ENCODE measurements at places on chromosomes 6 and 20.

DNA sequence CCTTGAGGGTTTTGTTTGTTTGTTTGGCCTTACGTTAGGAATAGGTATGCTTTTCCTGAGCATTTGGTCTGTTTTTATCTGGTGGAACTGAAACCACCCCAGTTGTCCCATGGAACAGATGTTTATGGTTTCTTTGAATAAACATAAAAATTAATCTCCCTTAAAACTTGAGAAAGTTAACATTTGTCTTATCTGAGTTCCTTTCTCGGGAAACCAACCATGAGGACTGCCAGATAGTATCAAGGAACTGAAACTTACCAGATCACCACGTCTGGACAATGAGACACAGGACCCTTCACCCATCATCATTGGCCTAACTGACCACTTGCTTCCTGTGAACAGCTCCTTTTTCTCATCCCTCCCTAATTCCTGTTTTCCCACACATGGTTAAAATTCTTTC, 15.3 kb upstream of the HECA start:
- no peak for DNase-seq
- no peak overlapping the region for H3K27ac ChIP-seq
- no peaks in the 10 kb centered on the region for H3K4me1 ChIP-seq
- H3K36me3 ChIP-seq = no peaks in the 10 kb centered on the region
- no peaks in the 10 kb centered on the region for H3K27me3 ChIP-seq
- no peak overlapping the region for H3K4me3 ChIP-seq

DNA sequence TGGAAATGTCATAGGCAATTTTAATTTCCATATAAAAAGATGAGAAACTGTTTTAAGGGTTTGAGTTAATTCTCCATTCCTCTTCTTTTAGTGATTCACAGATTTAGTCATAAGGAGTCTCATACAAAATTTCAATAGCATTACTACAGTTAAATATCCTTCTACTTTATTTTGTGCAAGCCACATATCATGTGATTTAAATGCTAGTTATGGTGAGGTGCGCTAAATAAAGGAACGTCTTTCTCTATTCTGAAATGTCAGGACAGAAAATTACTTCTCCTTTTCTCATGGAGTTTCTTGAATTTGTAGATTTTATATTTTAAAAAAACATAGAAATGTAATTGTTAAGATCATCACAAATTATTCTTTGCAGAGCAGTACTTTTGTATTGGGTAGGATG, 50.0 kb upstream of the SUPT3H start:
- no peak overlapping the region for H3K4me3 ChIP-seq
- no peaks in the 10 kb centered on the region for H3K36me3 ChIP-seq
- H3K4me1 ChIP-seq = peaks cover 38% of the 10 kb centered on the region
- no peak overlapping the region for H3K27ac ChIP-seq
- no peaks in the 10 kb centered on the region for H3K27me3 ChIP-seq

DNA sequence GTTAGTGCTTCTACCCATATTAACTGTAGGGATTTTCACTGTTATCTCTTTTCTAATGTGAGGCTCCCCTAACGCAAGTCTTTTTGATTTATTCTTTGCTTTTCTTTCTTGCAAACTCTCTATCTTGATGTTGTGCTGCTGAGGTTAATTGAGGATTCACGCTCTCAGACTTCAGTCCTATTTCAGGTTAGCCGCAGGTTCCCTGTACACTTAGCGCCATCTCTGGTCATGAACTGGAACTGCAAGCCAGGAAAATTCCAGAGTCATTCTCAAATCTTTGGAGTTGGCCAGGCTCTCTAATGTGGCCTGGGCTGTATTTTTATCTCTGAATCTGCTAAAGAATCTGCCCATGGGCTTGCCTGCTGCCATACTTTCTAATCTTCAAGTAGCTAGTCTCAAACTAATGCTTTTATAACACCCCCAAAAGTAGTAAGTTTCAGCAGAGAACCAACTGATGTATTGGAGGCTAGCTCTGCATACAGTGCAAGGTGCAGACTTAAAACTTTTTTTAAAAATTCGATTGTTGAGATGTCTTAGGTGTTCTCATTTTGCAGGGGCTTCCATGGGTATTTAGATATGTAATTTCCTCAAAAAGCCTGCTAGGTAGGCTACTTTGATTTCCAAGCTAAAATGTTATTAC, 91.1 kb upstream of the OPRM1 start:
- no peak overlapping the region for H3K27ac ChIP-seq
- H3K36me3 ChIP-seq = no peaks in the 10 kb centered on the region
- DNase-seq = no peak
- no peak overlapping the region for H3K4me3 ChIP-seq
- H3K4me1 ChIP-seq = no peaks in the 10 kb centered on the region

DNA sequence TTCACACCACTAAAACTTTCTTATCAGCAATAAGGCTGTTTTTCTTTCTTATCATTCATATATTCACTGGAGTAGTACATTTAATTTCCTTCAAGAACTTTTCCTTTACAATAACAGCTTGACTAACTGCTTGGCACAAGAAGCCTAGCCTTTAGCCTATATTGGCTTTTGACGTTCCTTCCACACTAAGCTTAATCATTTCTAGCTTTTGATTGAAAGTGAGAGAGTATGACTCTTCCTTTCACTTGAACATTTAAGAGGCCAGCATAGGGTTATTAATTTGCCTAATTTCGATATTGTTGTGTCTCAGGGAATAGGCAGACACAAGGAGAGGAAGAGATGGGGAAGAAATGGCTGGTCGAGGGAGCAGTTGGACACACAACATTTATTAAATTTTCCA, 23.6 kb downstream of the THEMIS start:
- H3K27me3 ChIP-seq = no peaks in the 10 kb centered on the region
- no peak for DNase-seq
- no peak overlapping the region for H3K4me3 ChIP-seq
- H3K36me3 ChIP-seq = no peaks in the 10 kb centered on the region
- H3K27ac ChIP-seq = no peak overlapping the region
